Umbilical cord (tissue), 2 donors: ENCODE measurements at places on chromosomes 1 and 21. TPM values are rescaled to one million over a fixed set of nuclear protein-coding genes. Genes with fewer than 3 reads are reported as not detected.

The VHLL gene
- total RNA-seq, result 6.0 TPM

GRCh38 chr1:70961374-70961975 lies 86.1 kb downstream of the PTGER3 start:
- DNase-seq, result peak; percentile 13

GRCh38 chr1:3017440-3018050 lies 3.7 kb upstream of the ACTRT2 start:
- DNase-seq, result no peak

GRCh38 chr1:35557611-35558373 lies at the start of gene NCDN:
NCDN (plus strand) TSS chr1:35557799; CDS start chr1:35558191, 392 bp downstream.
- peak; percentile 99 for DNase-seq

GRCh38 chr1:7207875-7208646 lies 422.8 kb downstream of the CAMTA1 start:
- DNase-seq, result no peak

GRCh38 chr1:13730291-13730690 lies 30.3 kb downstream of the PRDM2 start:
- DNase-seq, result no peak

The C1orf94 gene
- total RNA-seq, result 0.72 TPM

DNA sequence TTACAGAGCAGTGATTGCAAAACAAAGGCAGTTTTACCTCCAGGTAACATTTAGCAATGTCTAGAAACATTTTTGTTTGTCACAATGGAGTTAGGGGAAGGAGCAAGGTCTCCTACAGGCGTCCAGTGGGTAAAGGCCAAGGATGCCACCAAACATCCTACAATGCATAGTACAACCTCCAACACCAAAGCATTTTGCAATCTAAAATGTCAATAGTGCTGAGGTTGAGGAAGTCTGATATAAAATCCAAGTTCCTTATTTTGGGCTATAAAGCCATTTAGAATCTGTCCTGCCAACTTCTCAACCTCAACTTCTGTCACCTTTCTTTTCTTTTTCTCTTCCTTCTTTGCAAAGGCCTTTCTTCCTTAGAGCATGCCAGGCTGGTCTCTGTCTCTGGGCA lies 111.2 kb downstream of the FASLG start:
- DNase-seq, result no peak

GRCh38 chr1:153228491-153228890 lies 11.1 kb downstream of the PRR9 start:
- DNase-seq, result no peak

DNA sequence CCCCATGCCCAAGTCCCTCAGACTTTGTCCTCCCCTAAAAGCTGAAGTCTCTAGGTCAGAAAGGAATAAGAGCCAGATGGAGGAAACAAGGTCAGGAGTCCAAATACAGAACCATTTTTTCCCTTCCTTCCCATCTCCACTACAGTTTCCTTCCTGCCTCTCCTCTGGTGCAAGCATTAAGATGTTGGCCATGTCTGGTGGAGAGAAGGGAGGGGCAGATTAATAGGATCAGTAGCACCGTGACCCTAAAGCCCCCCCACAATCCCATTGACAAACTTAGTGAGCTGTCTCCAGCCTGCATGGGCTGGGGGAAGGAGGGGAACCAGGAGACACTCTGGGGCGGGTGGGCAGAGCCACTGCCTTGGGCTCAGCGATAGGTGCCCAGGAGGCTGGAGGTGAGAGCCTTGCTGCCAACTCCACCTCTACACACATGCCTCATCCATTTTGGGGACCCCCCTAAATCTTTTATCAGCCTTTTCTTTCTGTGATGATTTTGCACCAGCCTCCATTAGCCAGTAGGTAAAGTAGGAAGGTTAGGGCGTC lies 59.8 kb downstream of the RHBG start:
- DNase-seq, result no peak

DNA sequence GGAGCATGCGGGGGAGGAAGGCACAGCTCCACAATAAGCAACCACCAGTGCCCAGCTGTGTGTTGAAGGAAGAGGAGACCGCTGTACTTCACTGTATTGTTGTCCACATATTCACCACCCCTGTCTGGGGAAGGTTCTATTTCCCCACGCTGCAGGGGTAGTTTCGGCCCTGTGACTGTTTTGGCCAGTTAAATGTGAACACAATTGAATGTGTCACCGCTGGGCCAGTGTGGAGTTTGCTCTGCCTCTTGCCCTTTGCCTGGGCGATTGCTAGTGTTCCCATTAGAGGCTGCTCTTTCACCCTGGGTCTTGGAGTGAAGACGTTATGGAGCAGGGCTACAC lies 32.6 kb downstream of the UBE4B start:
- DNase-seq, result no peak

- no peak for DNase-seq
Measured at GRCh38 chr1:229942501-229942900, 124.5 kb upstream of the GALNT2 start.

DNA sequence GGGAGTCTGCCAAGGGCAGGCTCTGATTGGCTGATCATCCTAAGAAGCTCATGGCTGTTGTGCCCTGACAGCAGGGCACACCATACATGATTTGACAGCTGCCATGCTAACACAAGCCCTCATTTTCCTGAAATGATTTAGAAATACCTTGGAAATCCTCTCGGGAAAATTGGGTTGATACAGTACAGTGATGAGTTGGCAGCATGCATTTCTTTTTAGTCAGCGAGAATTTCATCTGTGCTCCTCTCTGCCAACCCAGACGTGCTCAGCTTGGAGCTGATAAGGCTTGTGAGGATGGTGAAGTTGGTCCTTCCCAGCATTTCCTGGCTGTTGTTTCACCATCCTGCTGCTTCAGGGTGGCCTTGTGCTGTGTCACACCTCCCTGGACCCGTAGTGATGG lies 22.6 kb upstream of the KCNQ4 start:
- DNase-seq, result no peak

The TNFSF18 gene
- total RNA-seq, result 11.1 TPM

The ATP1A1 gene
- 43.3 TPM for total RNA-seq

The LCE3D gene
- total RNA-seq, result 2.4 TPM

DNA sequence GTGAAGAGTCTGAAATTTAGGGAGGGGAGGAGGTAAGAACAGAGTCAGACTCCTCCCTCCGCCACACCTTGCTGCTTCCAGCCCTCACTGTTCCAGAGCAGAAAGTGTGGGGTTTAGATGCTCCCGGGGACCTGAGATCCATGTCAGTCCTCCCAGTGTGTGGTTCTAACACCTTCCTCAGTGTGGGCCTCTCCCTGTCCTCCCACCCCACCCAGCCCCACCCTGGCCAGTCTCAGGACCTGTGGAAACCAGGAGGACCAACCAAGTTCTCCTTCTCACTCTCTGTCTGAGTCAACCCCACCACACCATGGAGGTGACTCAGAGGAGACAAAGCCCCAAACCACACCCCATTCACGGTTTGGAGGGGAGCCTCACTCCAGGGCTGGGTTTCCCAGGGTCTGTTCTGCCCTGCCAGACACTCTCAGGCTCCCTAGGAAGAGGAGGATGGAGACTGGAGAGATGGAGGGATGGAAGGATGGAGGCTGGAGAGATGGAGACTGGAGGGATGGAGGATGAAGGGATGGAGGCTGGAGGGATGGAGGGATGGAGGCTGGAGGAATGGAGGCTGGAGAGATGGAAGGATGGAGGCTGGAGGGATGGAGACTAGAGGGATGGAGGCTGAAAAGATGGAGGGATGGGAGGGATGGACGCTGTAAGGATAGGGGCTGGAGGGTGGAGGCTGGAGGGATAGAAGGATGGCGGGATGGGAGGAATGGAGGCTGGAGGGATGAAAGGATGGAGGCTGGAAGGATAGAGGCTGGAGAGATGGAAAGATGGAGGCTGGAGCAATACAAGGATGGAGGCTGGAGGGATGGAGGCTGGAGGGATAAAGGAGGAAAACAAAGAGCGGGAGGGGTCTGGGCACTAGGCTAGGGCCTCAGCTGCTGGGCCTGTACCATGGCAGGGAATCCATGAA lies 100.9 kb upstream of the RUNX3 start:
- no peak for DNase-seq
